ENCODE measurements at places on chromosomes 6 and 20. TPM values are rescaled to one million over a fixed set of nuclear protein-coding genes. Genes with fewer than 3 reads are reported as not detected.

The BICRAL gene
- polyA plus RNA-seq = 8.2 TPM

The INSM1 gene
- polyA plus RNA-seq = 9.4 TPM

The FAXC gene
- polyA plus RNA-seq = 130 TPM

The SLC16A10 gene
- 3.7 TPM for polyA plus RNA-seq

The FKBP1C gene
- not detected for polyA plus RNA-seq

The TFB1M gene
- 13.0 TPM for polyA plus RNA-seq

The TBC1D32 gene
- polyA plus RNA-seq = 33.2 TPM

The CD83 gene
- 15.8 TPM for polyA plus RNA-seq

The ASIP gene
- not detected for polyA plus RNA-seq

The PPP1R18 gene
- polyA plus RNA-seq = 50.6 TPM

The SOBP gene
- 16.4 TPM for polyA plus RNA-seq

The TREML1 gene
- polyA plus RNA-seq = not detected

The COL9A3 gene
- polyA plus RNA-seq = 1.0 TPM

The BCKDHB gene
- polyA plus RNA-seq = 16.4 TPM

The DYNLT1 gene
- polyA plus RNA-seq = 280 TPM

The DZANK1 gene
- polyA plus RNA-seq = 10.6 TPM

The DAAM2 gene
- 0.62 TPM for polyA plus RNA-seq

The PHACTR3 gene
- polyA plus RNA-seq = 1.3 TPM

The LY6G6D gene
- not detected for polyA plus RNA-seq

The CCM2L gene
- polyA plus RNA-seq = 1.5 TPM

The CNR1 gene
- 512 TPM for polyA plus RNA-seq

The MYLK2 gene
- polyA plus RNA-seq = 0.22 TPM

The FITM2 gene
- 5.5 TPM for polyA plus RNA-seq
